ENCODE measurements at places on chromosomes 4 and X.

- no peak for DNase-seq
Observed at GRCh38 chrX:132716006-132716405, 227.2 kb upstream of the MBNL3 start.

DNA sequence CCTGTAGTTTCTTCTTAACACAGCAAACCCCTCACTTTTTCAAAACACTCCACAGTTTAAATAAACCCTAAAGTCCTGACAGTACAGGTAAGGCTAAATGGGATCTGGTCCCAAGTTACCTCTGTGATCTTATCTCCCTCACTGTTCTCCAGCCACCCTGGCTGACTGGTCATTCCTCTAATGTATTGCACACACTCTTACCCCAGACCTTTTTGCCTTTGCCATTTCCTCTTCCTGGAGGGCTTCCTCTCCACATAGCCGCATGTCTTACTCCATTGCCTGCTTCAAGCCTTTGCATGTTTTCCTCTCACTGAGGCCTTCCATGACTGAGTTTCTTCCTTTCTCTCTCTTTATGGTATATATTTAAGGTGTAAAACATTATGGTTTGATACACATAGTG is 19.5 kb upstream of the ANXA3 start:
- DNase-seq = no peak

- DNase-seq = no peak
Observed at GRCh38 chrX:124257924-124258702, 74.3 kb upstream of the TEX13D start.

DNA sequence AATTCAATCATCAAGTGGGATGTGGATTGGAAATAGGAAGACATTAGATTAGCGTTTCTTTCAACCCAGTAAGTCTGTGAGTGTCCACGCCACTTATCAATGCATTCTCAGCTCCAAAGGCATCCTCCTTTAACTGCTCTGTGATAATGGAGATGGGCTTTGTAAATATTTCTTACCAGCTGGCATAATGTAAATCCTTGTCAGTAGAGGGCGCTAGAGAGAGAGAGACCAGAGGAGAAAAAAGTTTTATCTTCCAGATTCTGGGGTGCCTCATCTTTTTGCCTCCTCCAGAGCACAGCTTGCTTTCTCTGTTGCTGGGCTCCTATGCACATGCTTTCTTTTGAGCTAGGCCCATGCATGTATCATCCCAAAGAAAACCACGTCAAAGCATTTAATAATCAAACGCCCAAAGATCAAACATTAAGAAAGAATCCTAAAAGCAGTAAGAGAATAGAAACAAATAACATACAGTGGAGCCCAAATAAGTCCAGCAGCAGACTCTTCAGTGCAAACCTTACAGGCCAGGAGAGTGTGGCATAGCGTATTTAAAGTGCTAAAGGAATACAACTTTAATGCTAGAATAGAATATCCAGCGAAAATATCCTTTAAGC is 9.6 kb upstream of the MTMR1 start:
- DNase-seq = no peak

GRCh38 chr4:20122198-20122988 is 129.3 kb upstream of the SLIT2 start:
- no peak for DNase-seq

DNA sequence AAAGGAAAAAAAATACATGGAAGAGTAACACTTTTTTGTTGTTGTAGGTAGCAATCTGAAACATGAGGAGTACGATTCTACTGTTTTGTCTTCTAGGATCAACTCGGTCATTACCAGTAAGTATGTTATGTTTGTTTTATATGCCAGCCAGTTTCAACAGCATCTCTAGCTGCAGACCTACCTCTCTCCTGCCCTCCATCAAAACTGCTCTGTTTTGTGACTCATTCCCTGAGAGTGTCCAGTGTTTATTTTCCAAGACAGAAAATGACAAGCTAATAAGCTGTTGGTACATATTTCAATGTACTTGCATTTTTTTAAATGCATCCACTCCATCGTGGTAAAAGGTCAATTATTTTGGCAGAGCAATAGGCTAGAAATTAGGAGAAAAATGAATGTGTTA is 347 bp downstream of the AMTN start:
- no peak for DNase-seq

- no peak for DNase-seq
Observed at GRCh38 chrX:123084797-123085196, 99.3 kb upstream of the GRIA3 start.

GRCh38 chr4:2714061-2714770 is 41.9 kb downstream of the TNIP2 start:
- no peak for DNase-seq

DNA sequence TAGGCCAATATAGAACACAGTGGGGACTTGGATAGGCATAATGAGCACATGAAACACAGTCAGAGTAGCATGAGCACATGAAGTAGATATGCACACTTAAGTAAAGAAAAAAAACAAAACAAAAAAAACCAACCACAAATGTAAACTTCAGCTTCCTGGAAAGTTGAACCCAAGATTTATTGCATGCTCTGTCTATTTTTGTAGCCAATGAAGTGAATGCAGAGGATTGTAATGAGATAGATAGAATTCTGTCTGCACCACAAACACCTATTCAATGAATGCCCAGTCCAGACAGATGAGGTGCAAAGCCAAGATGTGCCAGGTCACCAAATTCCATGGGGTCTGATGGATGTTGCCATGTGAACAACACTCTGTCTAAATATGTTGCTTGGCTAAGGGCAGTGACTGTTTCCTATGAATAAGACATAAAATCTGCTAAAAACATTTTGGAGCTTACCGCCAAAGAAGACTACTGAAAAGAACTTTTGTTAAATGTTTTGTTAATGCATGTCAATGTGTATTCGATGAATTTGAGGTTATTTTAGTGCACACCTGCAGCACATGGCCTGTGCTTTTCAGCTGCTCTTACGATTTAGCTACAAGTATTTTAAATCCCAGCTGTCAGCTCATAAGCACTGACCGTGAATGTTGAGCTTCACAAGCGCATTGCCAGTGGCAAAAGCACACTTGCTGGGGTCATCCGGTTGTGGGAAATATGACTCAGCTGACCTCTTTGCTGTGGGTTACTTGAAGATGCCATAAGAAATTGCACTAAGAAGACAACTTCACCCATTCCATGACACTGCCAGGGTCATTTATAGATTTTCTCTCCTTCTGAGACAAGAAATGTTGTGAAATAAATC is 374.8 kb upstream of the GNPDA2 start:
- no peak for DNase-seq

Data from T-helper 22 cell (primary cell).